ENCODE measurements at places on chromosomes 7 and 10.

DNA sequence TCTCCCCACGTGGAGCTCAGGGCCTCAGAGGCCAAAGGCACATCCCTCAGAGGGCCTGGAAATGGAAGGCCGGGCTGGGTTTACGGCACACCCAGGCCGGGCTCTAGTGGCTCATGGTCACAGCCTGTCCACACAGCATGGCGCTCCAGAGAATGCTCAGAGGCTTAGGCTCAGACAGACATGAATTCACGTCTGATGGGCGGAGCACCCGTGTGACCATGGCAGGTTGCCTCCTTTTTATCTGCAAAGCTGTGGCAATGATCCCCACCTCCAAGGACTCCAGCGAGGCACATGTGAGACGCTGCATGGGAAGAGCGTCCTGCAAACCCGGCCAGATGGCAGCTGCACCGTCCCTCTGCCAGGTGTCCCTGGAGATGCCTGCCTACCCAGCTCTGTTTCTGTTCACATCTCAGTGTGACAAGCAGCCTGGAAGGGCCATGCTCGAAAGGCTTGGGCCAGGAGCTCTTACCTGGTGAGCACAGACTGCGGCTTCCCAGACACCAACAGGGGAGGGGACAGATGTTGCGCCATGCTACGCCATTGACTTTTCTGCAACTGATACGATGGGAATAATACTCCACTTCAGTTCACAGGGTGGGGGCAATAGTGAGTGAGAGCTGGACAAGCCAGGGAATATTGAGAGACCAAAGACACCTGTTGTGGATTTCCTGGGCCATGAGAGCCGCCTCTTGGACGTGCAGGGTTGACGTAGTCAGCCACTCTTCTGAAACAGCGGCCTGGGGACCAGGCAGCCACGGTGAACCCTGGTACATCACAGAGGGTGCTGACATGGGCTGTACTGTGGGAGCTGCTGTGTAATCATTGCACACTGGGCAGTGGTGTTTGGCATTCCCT, 34.4 kb upstream of the FAM20C start:
- DNase-seq: no peak

- DNase-seq: no peak
These were observed 223.6 kb upstream of the SEMA3E start for GRCh38 chr7:83872501-83872900.

- DNase-seq: no peak
These were observed 83.4 kb upstream of the SMNDC1 start for GRCh38 chr10:110387983-110388686.

GRCh38 chr7:48126037-48126436, 37.0 kb downstream of the UPP1 start:
- no peak for DNase-seq

DNA sequence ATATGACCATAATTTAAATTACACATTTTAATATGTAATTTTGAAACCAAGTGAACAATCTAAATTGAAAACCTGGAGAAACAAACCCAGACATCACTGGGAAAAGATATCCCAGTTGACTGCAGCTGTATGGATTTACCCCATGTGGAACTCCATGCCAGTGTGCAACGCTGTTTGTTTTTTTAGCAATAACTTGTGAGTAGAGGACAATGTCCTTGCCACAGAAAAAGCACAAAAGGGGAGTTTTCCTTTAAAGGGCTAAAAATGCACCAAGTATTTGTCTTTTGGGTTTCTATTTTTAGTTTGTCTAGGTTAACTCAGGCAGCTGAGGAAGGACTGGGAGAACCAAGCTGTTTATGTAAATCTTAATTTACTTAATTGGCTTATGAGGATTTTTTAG, 15.1 kb upstream of the COL17A1 start:
- DNase-seq: no peak

All from testis (tissue), 5 donors.